ENCODE measurements at places on chromosomes 3 and 15.

DNA sequence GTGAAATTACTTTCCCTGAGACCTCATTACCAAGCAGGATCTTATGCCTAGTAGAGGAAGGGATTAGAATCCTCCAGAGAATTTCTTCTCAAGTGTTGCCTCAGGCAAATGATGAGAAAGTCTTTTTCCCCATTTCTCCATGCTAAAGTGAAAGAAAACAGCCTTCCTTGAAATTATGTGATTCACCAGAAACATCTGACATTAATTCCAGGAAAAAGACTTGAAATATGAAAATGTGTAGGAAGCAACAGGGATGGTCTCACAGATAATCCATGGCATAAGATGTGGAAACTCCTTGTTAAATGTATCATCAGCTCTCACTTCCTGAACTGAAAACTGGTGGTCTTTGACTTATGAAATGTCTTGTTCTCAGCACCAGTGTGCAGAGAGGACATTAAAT, 17.9 kb upstream of the ABI3BP start:
- no peak for DNase-seq

GRCh38 chr15:25177955-25178801, 223.4 kb downstream of the SNRPN start:
- DNase-seq = no peak

GRCh38 chr15:68301301-68301700, 23.8 kb downstream of the FEM1B start:
- DNase-seq = no peak

DNA sequence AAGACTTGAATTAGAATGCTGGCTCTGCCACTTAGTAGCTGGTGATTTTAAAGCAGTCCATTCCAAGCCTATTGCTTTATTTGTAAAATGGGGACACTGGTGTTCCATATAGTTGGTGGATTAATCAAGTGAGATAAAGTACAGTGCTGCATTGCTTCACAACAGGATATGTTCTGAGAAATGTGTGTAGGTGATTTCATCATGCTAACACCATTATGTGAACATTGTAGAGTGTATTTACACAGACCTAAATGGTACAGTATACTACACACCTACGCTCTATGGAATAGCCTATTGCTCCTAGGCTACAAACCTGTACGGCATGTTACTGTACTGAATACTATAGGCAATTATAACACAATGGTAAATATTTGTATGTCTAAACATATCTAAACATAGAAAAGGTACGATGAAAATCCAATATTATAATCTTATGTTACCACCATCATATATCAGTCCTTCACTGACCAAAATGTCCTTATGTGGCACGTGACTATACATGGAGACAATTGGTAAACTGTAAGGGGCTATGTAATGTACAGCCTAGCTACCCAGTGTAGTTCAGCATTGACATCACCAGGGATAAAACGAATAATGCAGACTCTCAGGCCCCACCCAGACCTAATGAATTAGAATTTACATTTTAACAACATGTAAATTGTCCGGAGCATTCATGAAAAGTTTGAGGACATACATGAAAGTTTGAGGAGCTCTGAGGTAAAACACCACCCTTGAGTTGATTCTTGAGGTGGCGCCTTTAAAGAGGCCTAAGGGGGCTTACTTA, 121.4 kb upstream of the BFSP2 start:
- no peak for DNase-seq

DNA sequence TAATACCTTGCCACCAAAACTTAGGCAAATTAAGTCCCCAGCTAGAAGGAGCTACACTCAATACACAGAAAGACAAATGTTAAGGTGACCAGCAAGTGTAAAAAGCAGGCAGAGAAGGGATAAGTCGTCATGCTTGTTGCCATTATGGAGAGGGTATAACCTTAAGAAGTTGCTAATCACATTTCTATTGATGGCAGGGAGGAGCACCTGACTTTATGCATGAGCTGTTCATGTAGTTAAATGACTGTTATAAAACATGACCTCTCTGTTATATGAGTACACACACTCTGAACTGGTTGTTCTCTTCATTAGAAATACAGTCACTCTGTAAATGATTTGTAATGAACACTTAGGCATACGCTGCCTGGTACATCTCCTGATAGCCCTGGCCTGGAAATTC, 6.6 kb upstream of the CCNL1 start:
- no peak for DNase-seq

DNA sequence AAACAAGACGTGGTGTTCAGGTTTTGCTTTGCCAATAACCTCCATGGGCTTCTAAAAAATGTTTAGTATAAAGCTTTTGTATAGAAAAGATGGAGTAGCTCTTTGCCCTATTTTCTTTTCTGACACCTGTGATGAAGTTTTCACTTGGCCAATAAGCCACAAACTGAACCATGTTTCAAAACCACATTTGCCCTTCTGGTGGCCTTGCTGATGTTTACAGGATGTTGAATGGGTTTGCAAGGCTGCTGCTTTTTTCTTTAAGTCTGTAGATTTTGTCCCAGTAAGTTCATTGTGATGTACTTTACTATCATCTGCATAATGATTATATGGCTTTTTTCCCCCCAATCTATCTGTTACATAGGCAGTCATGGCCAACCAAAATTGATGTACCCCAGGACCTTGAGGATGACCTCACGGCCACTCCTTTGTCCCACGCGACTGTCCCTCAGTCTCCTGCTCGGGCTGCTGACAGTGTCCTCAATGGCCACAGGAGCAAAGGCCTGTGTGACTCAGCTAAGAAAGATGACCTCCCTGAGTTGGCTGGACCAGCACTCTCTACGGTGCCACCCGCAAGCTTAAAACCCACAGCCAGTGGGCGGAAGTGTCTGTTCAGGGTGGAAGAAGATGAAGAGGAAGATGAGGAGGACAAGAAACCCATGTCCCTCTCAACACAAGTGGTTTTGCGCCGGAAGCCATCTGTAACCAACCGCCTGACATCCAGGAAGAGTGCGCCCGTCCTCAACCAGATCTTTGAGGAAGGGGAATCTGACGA, 60.8 kb downstream of the SNRK start:
- DNase-seq = peak; percentile 30

DNA sequence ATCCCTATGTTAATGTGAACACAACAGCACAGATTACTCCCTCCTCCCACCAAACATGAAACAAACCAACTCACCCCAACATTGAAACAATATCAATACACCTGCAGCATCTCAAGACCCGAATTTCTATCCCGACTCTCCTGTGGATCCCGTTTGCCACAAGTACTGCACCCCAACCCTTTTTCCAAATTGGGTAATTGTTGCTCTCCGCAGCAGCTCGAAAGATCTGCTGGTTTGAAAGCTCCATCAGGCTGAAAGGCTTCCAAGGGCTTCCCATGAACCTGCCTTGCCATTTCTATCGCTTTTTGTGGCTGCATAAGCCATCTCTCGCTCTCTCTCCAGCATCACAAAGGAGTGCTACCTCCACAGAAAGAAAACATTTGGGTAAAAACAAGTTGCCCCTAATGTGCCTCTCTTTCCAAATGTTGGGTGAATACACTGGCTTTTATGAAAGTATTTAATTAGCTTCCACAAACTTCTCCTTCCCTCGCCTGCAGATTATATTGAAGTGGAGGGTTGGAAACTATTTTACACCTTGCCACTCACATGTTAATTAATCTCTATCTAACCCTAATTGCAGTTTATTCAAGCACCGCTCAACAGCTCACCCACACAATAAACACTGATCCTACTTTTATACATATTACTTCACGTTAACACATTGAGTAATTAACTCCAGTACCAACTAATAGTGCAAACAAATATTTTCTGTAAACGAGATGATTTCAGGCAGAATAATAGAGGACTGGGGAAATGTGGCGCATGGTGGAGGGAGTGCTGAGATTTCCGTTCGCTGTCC, 2.5 kb upstream of the FEZF2 start:
- no peak for DNase-seq

DNA sequence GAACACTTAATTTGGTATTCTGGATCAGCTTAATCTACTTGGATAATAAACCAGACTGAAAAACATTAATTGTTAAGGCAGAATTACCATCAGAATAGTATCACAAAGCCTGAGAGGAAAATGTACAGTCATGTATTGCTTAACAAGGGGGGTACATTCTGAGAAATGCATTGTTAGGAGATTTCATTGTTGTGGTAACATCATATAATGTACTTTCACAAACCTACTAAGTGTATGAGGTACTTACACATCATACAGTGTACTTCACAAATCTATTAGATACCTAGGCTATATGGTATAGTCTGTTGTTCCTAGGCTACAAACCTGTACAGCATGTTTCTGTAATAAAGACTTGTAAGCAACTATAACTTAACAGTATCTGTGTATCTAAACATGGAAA, 68.2 kb downstream of the NBEAL2 start:
- no peak for DNase-seq

DNA sequence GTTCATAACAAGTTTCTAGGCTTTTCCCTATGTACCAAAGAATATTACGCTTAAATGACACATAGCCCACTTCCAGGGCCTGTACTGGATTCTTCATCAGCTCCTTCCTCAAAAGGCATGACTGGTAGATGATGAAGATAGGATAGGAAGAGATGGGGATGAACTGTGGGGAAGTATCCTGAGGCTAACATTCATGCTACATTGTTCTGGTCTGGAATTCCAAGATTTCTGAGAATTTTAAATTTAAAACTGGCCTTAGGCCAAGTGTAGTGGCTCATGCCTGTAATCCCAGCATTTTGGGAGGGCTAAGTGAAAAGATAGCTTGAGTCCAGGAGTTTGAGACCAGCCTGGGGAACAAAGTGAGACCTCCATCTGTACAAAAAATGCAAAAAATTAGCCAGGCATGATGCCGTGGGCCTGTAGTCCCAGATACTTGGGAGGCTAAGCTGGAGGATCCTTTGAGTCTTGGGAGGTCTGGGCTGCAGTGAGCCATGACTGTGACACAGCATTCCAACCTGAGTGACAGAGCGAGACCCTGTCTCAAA, 160.1 kb upstream of the PLAAT1 start:
- no peak for DNase-seq

- DNase-seq = no peak
Measured at GRCh38 chr3:123781571-123782275, 102.4 kb downstream of the MYLK start.

- no peak for DNase-seq
Measured at GRCh38 chr3:157368171-157368570, 68.5 kb upstream of the PTX3 start.

- DNase-seq = no peak
Measured at GRCh38 chr3:141894524-141895176, 18.2 kb downstream of the ATP1B3 start.

GRCh38 chr3:162366166-162366766, 869.7 kb downstream of the OTOL1 start:
- DNase-seq = no peak

- DNase-seq = no peak
Measured at GRCh38 chr3:122979211-122979610, 48.4 kb downstream of the SEMA5B start.

GRCh38 chr3:195692781-195693427, 27.9 kb upstream of the MUC20 start:
- no peak for DNase-seq

DNA sequence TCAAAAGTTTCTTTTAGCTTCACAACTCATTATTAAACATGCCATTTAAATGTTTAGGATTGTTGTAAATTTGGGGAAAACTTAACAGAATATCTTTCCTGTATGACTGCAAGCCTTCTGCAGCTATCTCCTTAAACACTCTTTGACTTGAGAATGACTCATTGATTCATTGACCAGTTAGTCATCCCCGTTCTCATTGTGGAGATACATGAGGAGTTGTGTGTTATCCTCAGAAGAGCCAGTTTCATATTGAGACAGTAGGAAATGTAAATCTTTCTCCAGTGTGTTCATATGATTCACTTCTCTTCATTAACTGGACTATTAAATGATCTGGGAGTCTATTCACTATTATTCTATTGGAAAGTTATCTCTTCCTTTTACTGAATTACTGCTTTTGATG, 83.0 kb downstream of the CRYGS start:
- DNase-seq = no peak

DNA sequence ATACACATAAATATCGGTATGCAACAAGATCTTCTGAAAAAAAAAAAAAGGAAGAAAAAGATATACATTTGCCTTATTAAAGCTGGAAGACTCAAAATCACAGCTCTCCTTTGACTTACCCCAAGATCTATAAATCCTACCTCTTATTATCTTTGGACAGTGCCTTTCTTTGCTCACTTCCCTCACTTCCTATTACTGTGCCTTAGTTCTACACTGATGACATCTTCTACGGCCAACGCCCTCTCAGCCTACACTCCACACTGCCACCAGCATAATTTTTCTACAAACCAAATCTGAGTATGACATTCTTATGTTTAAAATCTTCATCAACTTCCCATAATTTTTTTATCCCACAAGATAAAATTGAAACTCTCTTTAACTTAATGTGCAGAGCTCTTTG, 137.1 kb downstream of the VPS13C start:
- no peak for DNase-seq

GRCh38 chr3:185632996-185633395, 46.9 kb downstream of the SENP2 start:
- DNase-seq = no peak

DNA sequence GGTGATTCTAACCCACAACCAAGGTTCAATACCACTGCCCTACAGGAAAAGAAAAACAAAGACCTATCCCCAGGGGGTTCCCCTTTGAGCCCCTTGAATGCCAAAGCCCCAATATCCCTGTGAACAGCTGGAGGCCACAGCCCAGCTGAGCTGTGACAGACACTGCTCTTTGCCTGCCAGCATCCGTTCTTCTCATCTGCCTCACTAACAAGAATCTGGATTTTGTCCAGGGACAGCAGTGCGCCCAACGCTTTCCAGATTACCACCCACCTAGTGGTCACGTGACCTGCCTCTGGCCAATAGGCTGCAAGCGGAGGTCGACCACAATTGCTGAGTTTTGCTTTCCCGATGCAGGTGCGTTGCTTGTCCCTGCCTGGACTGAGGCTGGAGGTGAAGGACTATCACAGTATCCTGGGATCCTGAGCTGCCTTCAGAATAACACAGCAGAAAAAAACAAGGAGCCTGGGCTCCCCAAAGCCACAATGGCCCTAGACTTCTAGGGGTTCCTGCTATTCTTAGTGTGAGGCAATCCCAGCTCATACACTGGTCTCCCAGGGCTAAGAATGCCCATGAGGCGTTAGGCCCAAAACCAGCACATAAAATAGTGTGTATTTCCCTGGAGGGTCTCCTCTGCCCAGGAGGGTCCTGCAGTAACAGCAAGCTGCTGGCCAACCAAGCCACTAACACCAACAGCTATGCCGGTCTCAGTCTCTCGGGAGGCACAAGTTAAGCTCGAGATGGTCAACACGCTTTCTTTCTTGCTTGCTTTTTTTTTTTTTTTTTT, 13.8 kb downstream of the BDH1 start:
- no peak for DNase-seq

- DNase-seq = no peak
Measured at GRCh38 chr15:74531144-74531811, 9.7 kb upstream of the ARID3B start.

DNA sequence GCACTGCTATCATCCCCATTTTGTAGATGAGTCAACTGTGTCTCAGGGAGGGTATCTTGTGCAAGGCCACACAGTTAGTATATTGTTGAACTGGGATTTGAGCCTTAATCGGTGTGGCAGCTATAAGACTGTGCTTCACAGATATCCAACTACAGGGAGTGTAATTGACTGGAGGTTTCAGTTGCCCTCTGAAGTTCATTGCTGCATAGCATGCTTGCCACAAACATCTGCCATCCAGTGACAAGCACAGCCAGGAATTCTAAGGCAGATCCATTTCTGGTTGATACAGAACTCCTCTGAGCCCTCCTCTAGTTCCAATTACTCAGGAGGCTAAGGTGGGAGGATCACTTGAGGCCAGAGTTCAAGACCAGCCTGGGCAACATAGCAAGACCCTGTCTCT, 16.4 kb downstream of the FSD2 start:
- DNase-seq = no peak

GRCh38 chr3:110667216-110667615, 404.4 kb upstream of the NECTIN3 start:
- DNase-seq = no peak

- no peak for DNase-seq
Measured at GRCh38 chr3:170829546-170830272, 40.3 kb downstream of the RPL22L1 start.

Measured in stimulated activated CD8-positive, alpha-beta memory T cell treated with anti-CD3 and anti-CD28 coated beads, Interleukin-7, amount 100 ng/mL, for 4 hours (primary cell).